ENCODE measurements at places on chromosomes 4 and X.

DNA sequence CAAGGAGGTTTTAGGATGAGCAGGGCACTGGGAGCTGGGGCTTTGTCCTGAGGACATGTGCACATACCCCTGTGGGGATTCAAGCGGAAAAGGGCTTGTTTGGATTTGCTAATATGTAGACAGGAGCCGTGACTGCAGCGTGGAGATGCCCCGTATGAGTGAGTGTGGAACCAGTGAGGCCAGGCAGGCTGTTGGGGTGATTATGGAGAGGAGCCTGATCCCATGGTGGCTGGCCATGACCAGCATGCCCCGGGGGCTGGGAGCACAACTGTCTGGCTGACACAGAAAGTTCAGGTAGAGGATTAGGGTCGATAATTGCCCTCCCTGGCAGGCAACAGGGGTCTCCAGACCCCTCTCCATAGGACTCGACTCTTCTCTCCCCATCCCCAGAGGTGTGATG lies 68.8 kb upstream of the STX18 start:
- no peak for DNase-seq

DNA sequence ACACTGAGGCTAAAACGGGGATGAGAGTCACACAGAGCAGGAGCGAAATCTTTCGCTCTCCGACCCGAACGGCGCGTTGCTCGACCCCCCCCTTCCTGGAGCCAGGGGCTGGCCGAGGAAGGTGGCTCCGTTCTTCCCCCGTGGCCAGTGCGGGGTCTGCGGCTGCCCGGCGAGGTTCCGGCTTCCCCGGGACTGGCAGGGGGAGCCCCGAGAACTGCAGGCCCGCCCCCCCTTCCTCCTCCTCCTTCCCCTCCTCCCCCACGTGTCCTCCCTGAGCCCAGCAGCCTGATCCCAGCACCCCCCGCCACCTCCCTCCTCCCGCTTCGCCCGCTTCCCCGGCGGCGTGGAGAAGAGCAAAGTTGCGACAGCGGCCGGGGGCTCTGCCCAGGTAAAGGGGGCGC lies 2.4 kb upstream of the BCORL1 start:
- no peak for DNase-seq

- DNase-seq, result no peak
Observed at GRCh38 chr4:123836851-123837595, 440.4 kb downstream of the SPRY1 start.

GRCh38 chr4:122540838-122541237 lies 80.0 kb downstream of the IL21 start:
- no peak for DNase-seq

DNA sequence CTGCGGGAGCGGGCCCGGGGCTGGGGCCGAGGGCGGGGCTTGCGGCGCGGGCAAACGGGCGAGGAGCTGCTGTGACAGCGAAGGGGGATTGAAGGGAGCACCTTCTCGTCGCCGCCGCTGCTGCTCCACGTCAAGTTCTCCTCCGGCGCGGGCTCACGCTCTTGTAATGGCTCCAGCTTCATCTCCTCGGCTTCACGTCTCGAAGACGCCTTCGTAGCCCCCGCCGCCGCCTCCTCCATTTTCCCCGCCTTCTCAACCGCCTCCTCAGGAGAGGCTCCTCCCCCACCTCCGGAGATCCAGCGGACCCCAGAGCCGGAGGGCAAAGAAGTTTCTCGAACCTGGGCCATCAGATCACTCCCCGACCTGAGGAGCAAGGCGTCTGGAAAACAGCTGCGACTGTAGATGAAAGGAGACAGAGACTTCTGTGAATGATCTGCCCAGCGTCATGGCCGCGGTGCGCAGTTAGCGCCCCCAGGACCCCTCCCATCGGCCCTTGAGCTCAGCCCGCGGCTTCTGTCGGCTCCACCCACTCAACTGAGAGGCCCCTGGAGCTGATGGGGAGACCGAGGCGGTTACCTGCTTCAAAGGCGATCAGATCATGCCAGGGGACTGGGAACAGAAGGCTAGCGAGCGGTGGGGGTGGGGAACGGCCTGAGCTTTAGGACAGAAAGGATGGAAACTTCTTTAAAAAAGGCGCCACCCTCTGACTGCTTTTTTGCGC lies 895 bp downstream of the USP51 start:
- peak; percentile 29 for DNase-seq

GRCh38 chr4:77178560-77178959 lies 21.6 kb downstream of the CCNG2 start:
- DNase-seq, result no peak

DNA sequence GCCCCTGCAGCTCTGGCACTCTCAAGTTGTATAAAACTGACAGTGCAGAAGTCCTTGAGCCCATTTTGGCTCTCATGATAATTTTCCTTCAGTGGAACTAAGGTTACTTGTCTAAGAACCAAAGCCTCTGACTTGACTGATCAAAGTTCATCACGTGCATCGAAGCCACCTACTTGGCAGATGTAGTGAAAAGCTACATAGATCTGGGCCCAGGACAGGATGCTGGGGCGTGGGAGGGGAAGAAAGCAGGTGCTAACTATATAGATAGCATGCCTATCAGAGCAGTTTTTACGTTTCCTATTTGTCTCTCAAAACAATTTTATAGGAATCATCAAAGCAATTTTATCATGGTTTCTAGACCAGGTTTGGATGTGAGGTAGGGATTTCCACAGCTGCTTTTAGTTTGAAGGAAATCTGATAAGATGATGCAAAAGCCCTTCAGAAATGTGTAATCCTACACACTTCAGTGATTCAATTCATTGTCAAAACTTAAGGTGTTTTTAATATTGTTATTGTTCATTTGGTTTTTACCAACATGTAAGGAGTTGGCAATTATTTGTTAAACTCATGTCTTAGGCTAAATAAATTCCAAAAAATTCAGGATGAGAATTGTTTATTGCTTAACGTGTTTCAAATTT lies 1.2 kb upstream of the CD40LG start:
- DNase-seq, result peak; percentile 42

DNA sequence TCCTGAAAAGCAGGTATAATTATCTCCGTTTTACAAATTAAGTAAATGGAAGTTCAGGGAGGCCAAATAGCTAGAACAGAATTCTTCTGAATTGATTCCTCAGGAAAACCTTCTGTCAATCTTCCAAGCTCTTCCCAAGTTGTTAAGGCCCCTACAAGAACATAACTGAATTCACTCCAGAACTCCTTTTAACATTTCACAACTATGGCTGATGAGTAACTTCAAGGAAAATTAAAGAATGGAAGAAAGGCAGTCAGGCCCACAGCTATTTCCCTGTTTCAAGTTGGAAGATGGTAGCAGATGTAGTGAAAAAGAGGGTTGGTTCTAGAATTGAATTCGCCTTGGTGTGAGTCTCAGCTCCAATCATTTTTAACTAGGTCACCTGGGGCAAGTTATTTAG lies 15.9 kb downstream of the SETD7 start:
- no peak for DNase-seq

DNA sequence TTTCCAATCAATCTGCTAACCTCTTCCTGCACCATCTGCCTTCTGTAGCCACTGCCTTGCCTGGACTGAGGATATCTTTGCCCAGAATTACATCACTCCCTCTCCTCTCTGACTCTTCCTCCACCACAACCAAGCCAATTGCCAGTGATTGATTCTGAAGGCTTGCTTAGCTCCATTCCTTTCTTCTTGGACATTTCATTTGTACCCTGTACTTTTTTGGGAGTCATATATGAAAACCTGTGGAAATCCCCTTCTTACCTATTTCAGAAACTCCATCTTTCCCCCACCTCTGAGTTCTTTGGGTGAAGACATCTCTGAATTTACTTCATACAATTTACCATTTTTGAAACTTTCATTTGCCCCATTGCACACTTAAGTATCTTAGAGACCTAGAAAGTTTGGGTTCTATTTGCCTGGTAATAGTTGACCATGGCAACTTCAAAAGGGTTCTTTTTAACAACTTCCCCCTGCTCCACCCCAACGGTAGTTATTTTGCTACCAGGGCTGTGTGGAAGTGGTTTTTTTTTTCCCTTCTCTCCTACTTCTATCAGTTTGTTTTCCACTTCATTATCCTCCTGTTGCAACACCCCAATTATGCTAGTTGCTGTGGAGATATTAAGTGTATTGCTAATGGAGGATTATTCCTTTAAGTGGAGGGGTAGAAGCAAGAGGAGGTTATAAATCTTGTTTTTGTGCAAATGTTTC lies 14.3 kb downstream of the SGMS2 start:
- no peak for DNase-seq

GRCh38 chr4:120691106-120691505 lies 231.4 kb downstream of the PRDM5 start:
- DNase-seq, result no peak

DNA sequence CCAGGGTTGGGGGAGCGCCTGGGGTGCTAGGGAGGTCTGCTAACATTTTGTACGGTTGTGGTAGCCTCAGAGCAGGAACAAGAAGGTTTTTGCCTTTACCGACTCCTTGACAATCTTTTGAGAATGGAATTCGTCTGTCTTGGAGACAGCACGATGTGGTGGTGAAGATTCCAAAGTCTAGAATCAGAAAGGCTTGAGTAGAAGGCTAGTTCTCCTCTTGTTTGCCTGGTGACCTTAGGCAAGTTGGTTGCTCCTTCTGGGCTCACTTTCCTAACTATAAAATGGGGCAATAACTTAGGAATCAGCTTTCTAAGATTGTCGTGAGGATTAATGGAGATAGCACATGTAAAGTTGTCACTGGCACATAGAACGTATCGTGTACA lies 741 bp downstream of the FAM47E start:
- no peak for DNase-seq

- no peak for DNase-seq
Observed at GRCh38 chr4:110953191-110953590, 330.3 kb upstream of the PITX2 start.

DNA sequence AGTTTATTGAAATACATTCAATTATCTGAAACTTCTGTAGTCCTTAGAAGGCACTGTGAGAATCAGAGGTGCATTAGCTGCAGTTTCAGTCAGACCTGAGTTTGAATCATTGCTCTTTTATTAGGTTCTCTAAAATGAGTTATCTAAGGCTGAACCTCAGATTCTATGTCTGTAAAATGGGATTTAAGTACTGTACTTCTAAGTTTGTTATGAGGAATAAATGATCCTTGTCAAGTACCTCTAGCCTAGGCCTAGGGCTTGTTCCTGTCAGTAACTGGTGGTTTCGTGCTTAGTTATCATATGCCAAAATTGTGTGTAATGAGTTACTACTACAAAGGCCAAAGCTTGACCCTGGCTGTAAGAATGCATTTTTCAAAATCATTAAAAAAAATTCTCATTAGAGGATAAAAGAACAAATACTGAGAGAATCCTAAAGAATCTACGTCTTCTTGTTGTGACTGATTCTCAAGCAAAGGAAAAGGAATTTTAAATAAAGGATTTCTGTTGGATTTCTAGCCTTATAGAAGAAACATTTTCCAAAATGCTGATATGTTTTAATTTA lies 65.8 kb downstream of the SLIT2 start:
- DNase-seq, result no peak

DNA sequence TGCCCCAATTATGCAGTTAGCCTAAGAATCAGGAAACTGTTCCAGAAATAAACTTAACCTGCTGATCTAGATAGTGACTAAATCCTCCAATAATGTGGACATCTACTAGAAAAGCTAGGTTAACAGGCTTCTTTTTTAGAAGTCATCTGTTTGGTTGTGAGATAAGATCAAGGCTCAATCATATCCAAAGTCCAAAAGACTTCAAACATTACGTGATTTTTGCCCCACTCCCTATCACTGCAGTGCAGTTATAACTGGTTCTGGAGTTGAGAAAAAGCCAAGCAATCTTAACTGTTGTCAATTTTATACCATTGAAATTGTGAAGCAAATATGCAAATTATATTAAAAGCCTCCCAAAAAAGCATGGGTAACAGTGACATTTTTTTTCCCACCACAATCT lies 781.4 kb downstream of the KLHL13 start:
- DNase-seq, result no peak

DNA sequence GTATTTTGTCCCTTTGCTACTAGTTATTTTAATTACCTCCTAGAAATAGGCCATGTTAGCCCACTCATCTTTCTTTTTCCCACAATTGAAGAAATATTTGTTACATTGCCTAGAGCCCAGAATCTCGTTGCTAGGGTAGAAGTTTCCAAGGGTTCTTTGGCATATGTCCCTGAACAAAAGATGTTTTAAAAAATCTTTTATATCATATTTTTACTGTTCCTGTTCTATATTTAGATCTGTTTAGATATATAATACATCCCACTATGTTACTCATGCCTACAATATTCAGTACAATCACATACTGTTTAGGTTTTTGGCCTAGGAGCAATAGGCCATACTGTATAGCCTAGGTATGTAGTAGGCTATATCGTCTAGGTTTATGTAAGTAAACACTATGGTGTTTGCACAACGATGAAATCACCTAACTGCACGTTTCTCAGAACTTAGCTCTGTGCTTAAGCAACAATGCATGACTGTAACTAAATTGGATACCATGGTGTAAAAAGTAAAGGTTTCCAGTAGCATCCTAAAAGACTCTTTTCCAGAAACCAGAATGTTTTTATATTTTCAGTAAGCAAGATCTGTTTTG lies 236.0 kb upstream of the SLIT2 start:
- DNase-seq, result no peak

DNA sequence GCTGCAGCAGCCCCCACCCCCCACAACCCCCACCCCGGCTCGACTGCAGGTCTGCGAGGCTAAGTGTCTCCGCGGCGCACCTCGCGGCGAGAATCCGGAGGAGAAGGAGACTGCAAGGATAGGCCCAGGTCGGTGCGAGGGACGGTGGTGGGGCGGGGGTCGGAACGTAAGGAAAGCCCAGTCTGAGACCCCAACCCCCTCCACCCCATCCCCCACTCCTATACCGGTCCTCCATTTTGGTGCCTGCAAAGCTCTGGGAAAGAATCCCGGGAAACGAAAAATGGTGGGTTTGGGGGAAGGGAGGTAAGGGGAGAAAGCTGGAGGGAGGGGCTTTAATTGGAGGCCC lies 614 bp downstream of the BEX3 start:
- DNase-seq, result no peak

GRCh38 chrX:45762699-45763647 lies 562.3 kb upstream of the DIPK2B start:
- no peak for DNase-seq

DNA sequence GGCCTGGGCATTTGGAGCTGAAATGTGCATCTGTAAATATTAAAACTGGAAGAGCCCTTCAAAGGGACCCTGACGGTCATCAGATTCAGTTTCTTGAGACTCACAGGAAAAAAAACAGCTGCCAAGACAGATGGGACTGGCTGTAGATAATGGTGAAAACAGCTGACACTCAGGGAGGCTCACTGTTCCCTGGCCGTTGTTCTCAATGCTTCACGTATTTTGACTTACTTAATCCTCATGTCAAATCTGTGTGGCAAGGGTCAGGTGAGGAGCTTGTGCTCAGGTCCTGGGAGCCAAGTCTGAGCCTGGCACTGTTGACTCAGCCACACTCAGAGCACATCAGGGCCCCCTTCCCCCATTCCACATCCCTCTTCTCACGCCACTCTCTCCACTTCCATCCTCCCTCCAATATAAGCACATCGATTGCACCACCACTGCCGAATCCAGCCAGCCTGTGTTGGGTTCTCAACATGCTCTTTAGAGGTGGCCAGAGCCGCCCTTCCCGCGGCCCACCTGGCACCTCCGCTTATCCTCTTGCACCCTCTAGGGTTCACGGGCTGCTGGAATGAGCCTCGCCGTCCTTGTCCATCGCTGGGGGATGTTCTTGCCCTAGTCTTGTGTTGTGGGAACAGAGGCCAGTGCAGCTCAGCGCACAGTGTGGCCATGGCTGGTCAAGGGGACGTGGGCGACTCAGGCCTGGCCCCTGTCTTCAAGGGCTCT lies 40.1 kb downstream of the EVC start:
- DNase-seq, result no peak

Data from activated CD4-positive, alpha-beta T cell treated with anti-CD3 and anti-CD28 coated beads for 24 hours (primary cell).